GOT3 (cell line): ENCODE measurements at places on chromosomes 1 and 21.

DNA sequence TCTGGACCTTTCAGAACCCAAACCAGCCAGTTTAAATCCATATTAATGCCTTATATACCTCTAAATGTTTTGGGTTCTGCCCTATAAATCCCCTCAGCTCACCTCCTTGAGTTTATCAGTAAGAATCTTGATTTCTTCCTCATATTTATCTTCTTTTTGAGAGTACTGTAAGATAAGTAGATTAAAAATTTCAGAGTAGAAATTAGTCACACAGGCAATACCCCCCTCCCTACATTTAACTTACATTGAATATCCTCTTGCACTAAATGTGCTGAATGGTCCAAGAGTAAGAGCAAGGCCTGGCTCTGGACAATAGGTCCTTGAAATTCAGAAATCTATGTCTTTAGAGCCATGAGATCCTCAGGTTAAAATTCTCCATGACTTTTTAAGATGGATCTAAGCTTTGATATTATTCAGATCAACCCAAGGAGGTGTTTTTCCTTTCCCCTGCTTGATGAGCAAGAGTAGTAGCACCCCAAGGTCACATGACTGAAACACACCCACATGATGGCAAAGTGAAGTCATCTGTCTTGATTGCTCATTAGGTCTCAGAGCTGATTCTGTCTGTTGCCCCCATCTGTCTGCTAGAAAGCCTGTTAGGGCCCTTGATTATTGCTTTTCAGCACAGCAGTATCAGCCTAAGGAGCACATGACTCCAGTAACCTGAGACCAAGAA is 15.8 kb upstream of the NUP210L start:
- DNase-seq = no peak

DNA sequence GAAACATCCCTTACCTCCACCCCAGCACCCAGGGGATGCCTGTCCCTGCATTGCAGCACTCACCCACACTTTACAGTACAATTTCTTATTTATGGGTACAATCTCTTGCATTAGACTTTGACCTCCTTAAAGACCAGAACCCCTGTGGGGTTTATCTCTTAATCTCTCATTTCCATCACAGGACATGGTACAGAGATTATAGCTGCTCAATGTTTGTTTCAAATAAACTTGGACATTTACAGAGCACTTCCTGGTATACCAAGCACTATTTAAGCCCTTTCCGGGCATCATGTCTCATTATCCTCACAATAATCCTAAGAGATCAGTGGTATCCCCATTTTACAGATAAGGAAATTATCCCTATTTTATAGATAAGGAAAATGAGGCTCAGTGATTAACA is 31.9 kb downstream of the FYB2 start:
- DNase-seq = no peak

DNA sequence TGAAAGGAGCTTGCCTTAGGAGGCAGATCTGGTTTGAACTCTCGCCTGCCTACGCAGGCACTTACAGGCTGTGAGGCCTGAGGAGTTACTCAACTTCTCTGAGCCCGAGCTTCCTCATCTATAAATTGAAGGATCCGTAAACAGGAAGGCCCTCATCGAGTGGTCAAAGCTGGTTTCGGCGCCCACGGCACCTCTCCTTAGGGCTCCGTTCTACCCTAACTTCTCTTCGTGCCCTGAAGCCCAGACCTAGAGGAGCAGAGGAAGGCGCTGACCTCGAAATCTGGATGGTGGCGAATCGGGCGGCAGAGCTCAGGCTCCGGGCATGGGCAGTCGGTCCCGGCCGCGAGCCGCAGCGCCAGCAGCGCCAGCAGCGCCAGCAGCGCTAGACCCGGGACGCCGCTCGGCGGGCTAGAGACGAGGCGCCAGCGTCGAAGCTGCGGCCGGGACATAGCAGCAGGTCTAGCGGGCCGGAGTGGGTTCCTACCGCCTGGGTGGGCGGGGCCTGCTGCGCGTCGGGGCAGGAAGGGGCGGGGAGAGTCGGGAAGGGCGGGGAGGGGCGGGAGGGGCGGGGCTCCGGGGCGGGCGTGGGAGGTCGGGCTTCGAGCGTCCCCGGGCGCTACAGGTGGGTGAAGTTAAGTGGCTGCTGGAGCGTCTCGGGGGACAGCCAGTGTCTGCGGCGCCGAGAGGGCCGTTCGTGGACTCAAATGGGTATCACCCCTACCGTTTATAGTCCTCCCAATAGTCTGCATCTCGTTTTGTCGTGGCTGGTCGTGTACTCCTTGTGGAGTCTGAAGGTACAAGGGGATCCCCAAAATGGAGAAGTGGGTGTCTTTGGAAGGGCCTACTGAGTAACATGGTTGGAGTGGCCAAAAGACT is at the start of gene CTBS:
Gene CTBS, minus strand, starts transcription at position 474 of the 876 bp plus-strand sequence. Its CDS starts 25 bp downstream, at position 449.
- peak; percentile 9 for DNase-seq

DNA sequence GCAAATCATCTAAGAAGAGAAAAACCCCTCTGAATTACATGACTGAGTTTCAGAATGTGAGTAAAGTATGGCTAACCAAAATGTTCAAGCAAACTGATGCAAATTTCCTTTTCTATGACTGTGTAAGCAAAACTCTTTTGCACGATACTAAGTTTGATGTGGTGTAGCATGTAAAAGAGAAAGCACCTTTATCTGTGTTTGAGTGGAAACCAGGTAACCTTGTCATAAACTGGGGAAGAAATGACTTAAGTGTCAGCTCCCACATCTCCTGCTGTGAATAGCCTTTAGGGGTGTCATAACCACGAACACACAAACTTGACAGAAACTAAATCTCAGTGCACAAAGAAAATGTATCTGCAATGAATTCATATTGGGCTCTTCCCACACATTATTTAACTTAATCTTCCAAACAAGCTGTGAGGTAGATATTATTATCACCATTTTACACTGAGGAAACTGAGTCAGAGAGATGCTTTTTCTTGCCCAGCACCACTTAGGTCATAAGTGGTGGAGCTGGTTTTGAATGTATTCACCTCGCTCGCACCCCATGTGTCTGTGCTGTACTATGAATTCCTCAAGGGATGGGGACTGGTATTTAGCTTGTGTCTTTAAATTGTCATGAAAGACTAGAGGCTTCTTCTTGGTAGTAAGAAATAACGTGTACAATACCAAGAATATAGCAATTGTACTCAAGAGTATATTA is 32.9 kb upstream of the IL12RB2 start:
- DNase-seq = no peak

DNA sequence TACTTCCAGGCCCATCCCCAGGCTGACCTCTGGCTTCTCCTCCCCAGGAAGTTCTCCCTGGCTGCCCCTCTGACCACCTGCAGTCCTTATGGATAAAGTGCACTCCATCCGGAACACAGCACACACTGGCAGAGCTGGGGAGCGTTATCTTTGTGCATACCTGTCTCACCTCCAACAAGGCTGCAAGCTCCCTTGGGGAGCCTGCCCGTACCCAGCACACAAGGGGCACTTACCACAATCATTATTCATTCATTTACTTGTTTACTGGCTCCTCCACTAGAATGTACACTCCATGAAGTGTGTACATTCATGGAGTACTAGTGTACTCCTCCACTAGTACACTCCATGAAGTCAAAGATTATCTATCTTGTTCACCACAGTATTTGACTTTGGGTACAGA is 30.3 kb downstream of the GLIS1 start:
- DNase-seq = no peak

DNA sequence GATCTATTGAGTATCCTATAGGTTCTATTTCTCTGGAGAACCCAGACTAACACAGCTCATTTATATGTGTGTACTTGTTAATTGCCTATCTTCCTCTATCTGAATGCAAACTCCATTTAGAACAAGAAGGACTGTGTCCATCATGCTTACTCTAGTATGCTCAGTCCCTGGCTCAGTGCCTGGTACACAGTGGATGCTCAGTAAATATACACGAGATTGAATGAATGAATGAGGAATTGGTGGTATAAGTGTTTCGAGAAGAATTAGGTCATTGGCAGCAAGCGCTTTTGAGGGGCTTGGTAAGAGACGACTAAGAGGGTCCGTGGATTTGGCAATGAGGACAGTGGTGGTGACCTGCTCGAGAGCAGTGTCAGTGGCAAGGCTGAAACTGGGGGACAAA is 112.5 kb downstream of the CSMD2 start:
- DNase-seq = no peak

GRCh38 chr1:70979881-70980280 is 67.7 kb downstream of the PTGER3 start:
- no peak for DNase-seq

GRCh38 chr1:119544165-119544762 is 37.3 kb downstream of the HSD3B1 start:
- no peak for DNase-seq

DNA sequence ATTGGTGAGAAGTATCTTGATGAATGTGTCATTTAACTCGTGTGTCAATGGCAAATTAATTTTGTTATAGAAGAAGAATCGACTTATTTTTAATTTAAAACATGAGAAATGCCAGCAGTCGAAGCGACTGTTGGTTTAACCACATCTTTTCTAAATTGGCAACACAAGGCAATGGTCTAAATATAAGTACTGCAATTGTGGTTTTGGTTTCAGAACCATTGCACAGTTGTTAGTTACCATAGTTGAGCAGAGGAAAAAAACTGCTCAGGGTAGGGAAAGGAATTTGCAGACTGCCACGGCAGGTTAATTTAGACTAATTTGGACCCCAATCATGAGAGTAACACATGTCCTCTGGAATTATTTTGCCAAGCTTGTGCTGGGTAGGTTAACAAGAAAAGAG is 185.6 kb upstream of the RUNX1 start:
- DNase-seq = no peak

DNA sequence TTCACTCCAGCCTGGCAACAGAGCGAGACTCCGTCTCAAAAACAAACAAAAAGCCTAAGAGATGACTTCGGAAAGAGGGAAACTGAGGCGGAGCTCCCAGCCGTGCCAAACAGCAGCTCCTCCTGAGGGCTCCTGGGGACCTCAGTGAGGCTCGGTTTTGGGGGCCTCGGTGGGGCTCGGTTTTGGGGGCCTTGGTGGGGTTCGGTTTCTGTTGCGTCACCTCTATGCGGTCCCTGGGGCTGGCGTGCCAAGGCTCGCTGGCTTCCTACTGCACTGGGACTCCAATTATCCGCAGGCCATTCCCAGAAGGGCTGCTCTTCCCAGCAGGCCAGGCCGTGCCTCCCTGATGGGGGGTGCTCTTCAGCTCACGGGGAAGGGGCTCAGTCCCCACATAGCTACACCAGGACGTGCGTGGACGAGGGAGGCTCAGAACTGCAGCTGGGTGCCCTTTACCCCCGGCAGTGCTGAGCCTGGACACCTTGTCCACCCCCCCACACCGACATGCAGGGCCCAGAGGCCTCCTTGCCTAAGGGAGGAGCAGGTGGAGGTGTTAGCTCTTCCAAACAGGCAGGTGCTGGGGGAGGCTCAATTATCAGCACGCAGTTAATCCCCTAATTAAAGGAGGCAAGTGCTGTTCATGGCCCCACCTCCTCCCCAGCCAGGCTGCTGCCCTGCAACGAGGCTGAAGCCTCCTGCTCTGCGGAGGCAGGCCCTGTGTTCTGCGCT is 5.1 kb upstream of the C1orf159 start:
- DNase-seq = no peak

DNA sequence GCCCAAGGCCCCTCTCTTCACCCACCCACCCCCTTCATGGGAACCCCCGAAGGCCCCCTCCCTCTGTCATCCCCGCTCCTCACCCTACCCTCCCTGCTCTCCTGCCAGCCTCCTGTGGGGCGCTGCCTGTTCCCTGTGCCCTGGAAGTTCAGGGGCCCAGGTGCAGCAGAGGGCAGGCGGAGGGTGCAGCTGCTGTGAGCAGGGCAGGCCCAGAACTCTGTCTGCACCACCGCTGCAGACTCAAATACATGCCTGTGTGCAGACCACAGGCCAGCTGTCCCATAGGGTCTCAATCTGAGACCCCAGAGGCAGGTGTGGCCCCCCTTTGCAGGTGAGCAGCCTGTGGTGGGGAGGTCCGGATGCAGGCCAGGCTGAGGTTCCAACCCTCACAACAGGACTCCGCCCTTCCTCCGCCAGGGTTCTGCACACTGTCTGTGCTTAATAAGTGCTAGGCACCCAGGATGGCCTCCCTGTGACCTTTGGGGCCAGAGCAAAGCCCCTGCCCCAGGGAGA is 62.5 kb downstream of the WNT9A start:
- DNase-seq = no peak

DNA sequence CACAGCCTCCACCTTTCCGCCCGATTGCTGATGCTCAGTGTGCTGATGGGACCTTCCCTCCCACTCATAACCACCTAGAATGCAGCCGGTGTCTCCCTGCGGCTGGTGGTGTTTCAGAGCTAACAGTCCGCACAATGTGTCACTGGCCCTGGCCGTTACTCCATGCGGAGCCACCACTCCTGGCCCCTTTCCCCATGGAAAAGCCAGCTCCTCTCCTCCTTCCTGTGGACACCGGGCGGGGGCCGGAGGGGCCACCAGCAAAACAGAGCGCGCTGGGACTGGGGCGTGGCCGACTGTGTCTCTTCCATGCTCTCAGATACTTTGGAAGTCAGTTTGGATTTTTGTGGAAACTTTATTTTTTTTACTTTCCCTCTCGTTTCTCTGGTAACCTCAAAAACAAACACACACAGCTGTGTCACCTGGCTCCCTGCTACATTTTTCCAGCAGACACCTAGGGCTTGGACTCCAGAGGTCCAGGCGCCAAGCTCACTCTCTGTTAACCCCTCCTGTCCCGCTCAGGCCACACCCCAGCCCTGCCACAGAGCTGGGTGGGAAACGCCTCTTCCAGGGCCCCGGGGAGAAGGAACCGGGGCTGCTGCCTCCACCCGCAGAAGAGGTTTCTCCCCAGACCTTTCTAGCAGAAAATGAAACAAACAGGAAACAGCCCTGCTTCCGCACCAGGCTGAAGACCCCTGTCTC is 32.5 kb upstream of the COL6A2 start:
- no peak for DNase-seq

- DNase-seq = no peak
Observed at GRCh38 chr1:46345281-46345680, 4.7 kb downstream of the NSUN4 start.

DNA sequence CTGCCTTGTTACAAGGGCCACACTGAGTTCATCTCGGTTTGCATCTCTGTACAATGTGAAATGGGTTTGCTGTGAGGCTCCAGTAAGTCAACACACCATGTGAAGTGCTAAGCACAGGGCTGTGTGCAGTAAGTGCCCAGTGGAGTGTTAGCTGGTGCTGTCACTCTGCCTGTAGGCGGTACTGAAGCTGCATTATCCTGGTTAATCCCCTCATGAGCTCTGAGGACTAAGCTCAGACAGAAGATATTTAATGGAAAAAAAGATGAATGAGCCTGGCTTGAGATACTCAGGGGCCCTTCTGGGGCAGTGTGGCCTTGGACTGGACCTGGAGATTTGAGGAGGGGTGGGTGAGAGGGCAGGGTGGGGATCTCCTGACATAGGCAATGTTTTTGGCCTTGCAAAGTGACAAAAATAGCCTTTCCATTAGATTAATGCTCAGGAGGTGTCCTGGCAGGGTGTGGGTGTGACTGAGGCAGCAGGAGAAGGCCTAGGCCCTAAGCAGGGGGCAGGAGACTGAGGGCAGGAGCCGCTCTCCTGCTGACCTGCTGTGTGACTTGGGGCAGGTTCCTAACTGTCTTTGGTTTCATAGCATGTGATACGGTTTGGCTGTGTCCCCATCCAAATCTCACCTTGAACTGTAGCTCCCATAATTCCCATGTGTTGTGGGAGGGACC is 570.5 kb downstream of the PTPRU start:
- DNase-seq = no peak
